Stimulated activated CD4-positive, alpha-beta T cell treated with anti-CD3 and anti-CD28 coated beads, Interleukin-2, amount 100 ng/mL, for 24 hours (primary cell): ENCODE measurements at places on chromosomes 3 and 15.

- DNase-seq, result no peak
These were observed 10.3 kb upstream of the LRRC34 start for GRCh38 chr3:169822983-169823382.

DNA sequence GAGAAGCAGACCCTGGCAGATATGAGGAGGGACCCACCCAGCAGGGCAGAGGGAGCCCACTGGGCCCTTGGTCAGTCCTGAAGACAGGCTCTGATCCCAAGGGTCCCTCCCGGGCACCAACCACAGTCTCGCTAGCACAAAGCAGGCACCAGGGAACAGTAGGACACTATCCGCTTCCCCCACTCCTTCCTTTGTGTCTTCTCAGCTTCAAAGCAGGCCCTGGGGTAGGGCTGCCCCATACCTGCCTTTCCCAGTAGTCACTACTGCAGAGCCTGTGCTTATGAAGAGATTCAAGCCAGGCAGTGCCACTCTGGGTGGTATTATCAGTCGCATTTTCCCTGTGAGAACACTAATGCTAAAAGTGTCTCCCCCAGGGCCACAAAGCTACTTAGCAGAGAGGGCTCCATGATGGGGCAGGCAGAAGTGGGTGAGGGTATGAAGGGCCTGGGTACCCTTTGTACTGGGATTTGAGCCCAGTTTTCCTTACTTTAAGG, 32.7 kb downstream of the SRPRB start:
- no peak for DNase-seq

DNA sequence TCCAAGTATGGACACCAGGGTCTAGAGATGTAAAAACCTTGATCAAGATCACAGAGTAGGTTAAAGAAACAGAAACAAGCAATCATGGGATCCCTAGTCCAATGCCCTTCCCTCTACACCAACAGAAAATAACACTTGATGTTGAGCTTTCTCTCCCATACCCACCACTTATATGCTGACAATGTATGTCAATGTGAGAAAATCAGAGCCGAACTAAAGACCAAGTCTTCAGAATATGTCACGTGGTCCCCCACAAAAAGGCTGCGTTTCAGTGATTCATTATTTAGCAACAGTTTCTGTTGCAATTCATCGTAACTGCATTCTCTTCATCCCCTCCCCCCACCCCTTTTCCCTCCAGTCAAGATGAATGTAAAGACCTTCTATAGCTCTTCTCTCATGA, 278.9 kb upstream of the STT3B start:
- no peak for DNase-seq

- DNase-seq, result no peak
These were observed 399.6 kb upstream of the TBL1XR1 start for GRCh38 chr3:177596816-177597271.

DNA sequence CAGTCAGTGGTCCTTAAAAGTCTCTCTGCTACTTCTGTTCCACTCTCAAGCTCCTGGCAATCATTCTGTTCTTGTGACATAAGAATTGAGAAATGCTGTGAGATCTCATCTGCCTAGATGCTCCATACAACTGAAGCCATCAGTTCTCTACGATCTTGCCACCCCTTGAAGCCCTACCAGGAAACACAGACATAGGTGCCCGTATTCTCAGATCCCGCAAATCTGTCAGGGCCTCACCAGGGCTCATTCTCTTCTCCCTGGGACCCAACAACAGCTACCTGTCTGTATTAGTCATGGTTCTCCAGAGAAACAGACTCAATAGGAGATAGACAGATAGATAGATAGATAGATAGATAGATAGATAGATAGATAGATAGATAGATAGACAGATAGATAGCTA, 149.1 kb downstream of the UACA start:
- DNase-seq, result no peak

DNA sequence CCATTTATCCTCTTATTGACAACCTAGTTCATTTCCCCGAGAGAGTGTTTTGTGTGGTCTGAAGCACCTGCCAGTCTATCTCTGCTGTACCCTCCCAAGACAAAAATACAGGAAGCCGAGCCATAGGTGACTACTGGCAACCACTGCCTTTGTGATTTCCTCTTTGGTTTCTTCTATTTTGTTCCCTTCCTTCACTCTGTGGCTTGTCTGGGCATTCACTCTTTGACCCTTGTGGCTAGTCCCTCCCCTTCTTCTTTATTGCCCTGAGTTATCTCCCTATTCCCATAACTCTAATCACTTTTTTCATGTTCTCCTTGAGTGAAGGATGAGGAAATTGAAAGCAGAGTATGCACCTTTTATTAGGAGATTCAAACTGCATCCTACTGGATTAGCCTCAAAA, at the start of gene ADGRG7:
Gene ADGRG7, plus strand, starts transcription at position 297 of the 400 bp plus-strand sequence. CDS start 256 bp downstream, outside the sequence.
- no peak for DNase-seq

GRCh38 chr3:139548801-139549200, 9.3 kb upstream of the RBP1 start:
- no peak for DNase-seq

- DNase-seq, result no peak
These were observed 19.2 kb upstream of the PLA2G4F start for GRCh38 chr15:42175671-42176070.

DNA sequence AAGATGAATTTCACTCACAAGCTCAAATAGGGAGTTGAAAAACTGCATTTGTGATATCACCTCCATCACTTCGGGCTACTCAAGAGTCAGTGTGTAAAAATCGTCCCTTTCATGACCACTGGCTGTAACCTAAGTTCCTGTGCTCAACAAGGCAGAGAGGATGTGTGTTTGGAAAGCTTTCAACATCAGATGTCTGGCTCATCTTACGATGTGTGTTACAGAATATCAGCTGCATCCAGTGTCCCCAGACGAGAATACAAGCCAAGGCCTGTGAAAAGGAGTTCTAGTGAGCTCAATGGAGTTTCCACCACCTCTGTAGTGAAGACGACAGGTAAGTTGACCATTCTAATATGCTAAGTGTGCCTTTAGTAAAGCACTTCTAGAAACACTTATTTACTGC, 65.5 kb upstream of the ADAMTSL3 start:
- no peak for DNase-seq

DNA sequence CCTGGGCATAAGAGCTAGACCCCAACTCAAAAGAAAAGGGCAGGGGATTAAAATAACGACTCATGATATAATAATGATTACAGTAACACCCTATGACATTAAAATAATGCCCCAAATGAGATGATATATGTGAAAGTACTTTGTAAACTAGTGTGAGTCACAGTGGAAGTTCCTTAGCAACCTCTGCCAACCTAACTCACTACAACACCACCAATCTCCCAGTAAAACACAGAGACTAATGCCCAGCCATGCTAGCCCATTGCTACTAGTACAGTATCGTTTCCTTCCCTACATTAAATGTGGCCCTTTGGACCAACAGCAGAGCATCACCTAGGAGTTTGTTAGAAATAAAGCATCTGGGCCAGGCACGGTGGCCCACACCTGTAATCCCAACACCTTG, 11.2 kb upstream of the ADAMTS7 start:
- DNase-seq, result no peak

GRCh38 chr15:41892621-41893421, 1.0 kb downstream of the SPTBN5 start:
- no peak for DNase-seq
